Stimulated activated CD4-positive, alpha-beta T cell treated with anti-CD3 and anti-CD28 coated beads, TNF-alpha, amount 100 ng/mL, for 1 hour (primary cell): ENCODE measurements at places on chromosomes 12 and 14.
A peak's percentile ranks its signal among the peaks of the same experiment; 100 is the strongest.

- peak; percentile 51 for DNase-seq
Observed at GRCh38 chr12:642633-643474, 20.4 kb downstream of the NINJ2 start.

DNA sequence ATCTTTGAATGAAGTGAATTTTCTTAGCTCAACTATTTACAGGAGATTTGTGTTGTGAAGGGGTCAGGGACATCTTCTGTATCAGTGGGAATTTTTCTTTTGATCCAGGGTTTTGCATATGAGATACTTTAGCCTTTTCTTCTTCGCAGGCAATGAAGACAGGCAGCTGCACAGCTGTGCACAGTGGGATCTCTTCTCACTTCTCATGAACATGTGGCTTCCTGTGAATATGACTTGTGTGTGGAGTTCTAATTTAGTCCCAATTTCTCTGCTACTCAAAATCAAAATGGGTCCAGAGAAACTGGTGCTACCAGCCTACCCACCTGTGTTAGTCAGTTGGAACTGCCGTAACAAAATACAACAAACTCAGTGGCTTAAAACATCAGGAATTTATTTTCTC, 37.8 kb downstream of the ARF6 start:
- DNase-seq = no peak

- no peak for DNase-seq
Observed at GRCh38 chr14:97620066-97620465, 822.9 kb downstream of the VRK1 start.

DNA sequence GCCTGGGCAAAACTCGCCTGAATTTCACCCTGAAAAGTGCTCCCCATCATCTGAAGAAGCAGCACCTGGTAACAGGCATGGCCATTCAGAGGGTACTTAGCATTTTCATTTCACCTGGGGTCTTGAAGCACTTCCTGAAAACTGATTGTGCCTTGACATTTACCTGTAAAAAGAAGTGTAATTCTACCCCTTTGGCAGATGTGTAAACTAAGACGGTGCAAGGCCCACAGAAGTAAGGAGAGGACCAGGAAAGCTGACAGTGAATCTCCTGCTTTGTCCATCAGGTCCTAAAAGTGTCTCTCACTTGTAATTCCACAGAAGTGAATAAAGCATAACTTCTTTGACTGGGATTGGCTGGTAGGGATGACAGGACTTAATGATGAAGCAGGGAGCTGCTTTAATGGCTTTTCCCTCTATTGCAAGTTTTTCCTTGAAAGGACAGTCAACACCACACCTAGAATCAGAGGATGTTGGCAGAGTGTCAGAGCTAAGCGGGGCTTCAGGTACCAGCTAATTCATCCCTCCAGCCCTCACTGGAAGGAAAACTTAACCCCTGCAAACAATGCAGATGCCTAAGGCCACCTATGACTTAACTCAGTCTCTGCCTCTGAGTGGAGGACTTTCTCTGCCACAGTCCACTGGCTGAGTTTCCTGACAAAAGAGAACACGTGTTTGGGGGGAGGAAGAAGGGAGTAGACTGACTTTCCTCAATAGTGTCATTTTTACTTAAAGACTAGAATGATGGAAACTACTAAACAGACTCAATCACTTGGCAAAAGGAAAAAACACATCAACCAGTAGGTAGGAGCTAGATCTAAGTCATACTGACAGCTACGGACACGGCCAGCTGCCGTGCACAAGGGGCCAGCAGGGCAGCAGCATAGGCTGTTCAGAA, 74.7 kb downstream of the NUAK1 start:
- DNase-seq = no peak

GRCh38 chr12:120814203-120814902, 88.7 kb downstream of the ACADS start:
- DNase-seq = no peak

- DNase-seq = no peak
Observed at GRCh38 chr12:63937378-63938316, 93.1 kb downstream of the SRGAP1 start.

DNA sequence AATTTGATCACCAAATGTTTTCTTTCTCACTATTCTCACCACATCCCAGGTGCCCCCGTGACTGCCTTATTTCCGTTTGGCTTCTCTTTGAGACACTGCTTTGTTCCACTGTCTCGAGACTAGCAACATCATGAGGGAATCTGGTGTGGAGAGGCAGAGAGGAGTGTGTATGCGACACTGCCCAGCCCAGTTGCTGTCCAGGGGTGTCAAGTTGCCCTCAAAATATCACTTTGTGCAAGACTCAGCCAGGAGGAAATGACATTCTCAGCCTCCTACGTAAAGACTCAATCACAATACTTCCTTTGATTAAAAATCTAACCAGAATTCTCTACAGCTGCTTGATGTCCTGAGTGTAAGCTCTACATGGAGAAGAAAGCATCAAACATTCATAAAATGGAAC, 48.2 kb upstream of the EEA1 start:
- DNase-seq = no peak

GRCh38 chr14:106826833-106827369, 1300.5 kb downstream of the TMEM121 start:
- DNase-seq = no peak

GRCh38 chr14:59356767-59357166, 108.4 kb downstream of the GPR135 start:
- no peak for DNase-seq

GRCh38 chr12:48160046-48160445, 2.7 kb upstream of the ASB8 start:
- DNase-seq = no peak
